ENCODE measurements at places on chromosomes 7 and 10. TPM values are rescaled to one million over a fixed set of nuclear protein-coding genes. Genes with fewer than 3 reads are reported as not detected.

ZNHIT1 gene
- 54.2 TPM for polyA plus RNA-seq

SH2D4B gene
- polyA plus RNA-seq = 0.11 TPM

VGF gene
- polyA plus RNA-seq = 0.16 TPM

NEBL gene
- 85.3 TPM for polyA plus RNA-seq

CCDC136 gene
- 12.3 TPM for polyA plus RNA-seq

SLC16A9 gene
- 32.7 TPM for polyA plus RNA-seq

ELFN1 gene
- polyA plus RNA-seq = 17.3 TPM

IGF2BP3 gene
- polyA plus RNA-seq = 22.0 TPM

GALNT11 gene
- 51.8 TPM for polyA plus RNA-seq

THAP5 gene
- 32.6 TPM for polyA plus RNA-seq

GNG11 gene
- polyA plus RNA-seq = 34.1 TPM

AMPH gene
- polyA plus RNA-seq = 18.0 TPM

GRCh38 chr10:75487755-75488125 lies 56.3 kb downstream of the LRMDA start:
- no peak for DNase-seq

DNA sequence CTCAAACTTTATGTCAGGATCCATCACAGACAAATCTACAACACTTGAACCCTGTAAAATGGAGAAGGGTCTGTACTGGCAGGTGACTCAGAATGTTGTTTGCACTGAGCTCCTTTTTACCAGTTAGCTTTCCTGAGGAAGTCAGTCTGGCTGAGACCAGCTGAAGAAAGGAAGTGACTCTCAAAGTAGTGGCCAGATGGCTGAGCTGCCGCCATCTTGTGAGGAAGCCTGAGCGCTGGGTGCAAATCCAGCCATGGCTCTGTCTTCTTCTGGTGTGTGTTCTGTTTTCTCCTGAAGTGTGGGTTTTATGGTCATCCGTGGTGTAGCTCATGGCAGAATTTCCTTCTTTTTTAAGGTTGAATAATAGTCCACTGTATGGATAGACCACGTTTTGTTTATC lies 25.5 kb upstream of the ECHDC3 start:
- DNase-seq = no peak

DNA sequence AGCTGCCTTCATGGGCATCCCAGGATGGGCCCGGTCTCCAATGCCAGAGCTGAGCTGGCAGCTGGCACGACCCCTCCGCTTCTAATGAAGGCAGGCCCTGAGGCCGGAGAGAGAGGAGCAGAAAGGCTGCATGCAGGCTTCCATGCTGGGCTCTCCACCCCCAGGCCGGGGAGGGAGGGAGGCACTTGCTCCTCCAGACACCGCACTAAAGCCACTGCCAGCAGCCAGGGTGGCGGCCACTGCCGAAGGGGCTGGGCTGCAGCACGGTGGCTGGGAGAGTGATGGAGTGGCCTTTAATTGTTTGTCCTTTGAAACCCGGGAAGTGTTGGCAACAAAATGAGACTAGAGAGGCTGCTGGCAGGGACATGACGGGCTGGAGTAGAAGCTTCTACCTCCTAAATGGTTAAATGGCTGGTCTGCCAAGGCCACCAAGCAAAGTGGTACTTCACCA lies 236.5 kb downstream of the SKAP2 start:
- DNase-seq = no peak

DNA sequence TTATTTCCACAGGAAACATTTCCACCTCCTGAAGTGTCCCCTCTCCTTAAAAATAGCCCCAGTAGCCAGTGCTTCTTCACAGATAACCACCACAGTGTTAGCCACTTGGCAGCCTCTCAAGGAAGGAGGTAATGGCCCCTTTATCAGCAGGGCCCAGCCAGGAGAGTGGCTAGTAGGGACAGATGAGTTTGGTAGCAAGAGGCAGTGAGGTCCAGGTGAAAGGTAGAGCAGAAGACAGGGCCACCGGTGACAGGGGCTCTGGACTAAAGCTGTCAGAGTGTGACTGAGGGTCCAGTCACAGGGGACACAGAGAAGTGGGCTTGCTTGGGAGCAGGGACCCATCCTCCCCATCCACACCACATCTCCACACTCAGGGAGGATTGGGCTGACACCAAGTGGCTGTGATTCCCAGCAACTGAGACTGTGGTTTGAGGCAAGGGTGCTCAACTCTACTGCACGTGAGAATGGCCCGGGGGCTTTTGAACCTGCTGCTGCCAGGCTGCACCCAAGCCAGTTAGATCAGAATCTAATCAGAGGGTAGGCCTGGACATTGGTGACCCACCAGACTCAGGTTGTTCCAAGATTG lies 52.2 kb downstream of the C10orf120 start:
- DNase-seq = no peak

- no peak for DNase-seq
Observed at GRCh38 chr7:18504965-18505364, 9.4 kb downstream of the HDAC9 start.

DNA sequence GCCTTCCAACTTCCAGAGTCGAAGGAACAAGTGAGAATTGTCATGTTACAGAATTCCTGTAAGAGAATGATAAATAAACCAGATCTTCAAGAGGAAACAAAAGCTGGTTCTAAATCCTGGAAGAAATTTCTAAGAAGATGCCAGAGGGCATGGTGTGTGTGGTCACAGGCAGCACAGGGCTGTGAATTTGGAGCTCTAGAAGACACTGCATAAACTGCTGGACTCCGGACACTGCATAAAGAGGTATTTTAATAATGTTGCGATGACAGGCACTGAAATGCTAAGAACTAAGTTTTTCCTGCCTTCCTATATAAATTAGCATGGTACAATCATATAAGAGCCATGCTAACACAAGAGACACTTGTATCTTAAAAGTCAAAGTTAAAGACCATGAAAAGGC lies 86.0 kb downstream of the LARP4B start:
- no peak for DNase-seq

- DNase-seq = peak; percentile 62
Observed at GRCh38 chr7:73822319-73823173, 8.2 kb upstream of the CLDN4 start.

- DNase-seq = no peak
Observed at GRCh38 chr10:70529848-70530247, 51.3 kb downstream of the PALD1 start.
